ENCODE measurements at places on chromosomes 16 and 17.

DNA sequence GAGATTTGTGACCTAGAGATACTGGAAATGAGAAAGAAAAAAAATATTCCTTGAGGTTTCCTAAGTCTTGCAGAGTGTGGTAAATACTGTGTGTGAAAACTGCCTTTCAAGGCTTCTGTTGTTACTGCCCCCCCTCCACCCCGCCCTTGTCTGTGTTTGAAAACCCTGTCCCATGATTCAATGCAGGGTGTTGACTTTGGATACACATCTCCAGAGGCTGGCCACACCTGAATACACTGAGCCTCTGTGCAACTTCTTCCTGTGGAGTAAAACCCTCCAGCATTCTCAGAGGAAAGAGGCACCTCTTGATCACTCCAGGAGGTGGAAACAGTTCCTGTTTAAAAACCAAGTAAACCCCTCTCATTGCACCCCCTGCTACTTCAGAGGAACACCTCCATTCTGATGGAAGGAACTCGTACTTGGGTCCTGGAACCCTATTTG is 123.0 kb upstream of the CACNG5 start:
- DNase-seq = no peak

- DNase-seq = no peak
These were observed 755 bp downstream of the RPL3L start for GRCh38 chr16:1953734-1954133.

DNA sequence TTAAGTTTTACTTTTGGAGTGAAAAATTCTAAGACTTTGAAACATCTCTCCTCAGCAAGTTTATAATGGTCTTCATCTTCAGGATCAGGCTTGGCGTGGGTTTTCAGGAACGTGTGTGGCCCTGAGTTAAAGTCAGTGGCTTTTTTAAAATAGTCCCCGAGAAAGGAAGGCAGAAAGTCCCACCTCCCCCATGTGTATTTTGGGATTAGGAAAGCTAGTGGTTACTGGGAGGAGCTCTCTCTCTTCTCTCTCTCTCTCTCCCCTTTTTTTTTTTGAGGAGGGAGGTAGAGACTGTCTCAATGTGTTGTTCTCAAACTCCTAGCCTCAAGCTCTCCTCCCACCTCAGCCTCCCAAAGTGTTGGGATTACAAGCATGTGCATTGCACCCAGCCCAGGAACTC is 213.2 kb downstream of the IRX3 start:
- no peak for DNase-seq

GRCh38 chr16:86926181-86927094 is 348.1 kb downstream of the FOXL1 start:
- no peak for DNase-seq

GRCh38 chr17:65370669-65371131 is 190.7 kb downstream of the AXIN2 start:
- no peak for DNase-seq

DNA sequence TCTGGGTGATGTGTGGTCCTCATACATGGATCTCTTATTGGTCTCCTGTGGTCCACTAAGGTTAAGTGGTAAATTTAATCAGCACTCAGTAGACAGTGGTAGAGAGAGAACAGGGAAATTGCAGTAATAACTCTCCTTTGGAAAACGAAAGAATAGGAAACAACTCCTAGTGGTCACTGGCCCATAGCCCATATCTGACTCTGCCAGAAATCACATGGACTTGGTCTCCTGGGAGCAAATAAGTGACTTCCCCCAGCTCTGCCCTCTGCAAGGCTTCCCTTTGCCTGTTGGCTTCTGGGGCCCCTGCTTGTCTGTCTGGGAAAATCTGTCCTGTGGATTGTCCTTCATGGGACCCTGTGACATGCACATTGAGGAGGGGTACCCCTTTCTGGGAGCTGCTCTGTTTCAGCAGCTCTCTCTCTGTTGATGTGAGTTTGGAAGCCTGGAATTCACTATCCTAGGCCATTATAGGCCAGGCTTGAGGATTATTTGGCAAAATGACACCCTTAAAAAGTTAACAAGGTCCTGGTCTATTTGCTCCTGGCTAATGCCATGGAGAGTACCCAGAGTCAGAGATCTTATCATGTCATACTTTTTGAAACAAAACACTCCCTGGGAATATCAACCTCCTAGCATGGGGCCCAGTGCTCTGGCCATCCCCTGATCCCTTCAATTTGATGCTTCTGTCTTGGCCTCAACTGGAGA is 58.0 kb upstream of the HNF1B start:
- DNase-seq = no peak

- no peak for DNase-seq
These were observed 53.7 kb downstream of the NT5M start for GRCh38 chr17:17356931-17357270.

GRCh38 chr16:55323637-55324271 is at the start of gene IRX6:
IRX6 (plus strand) TSS chr16:55324203; CDS start chr16:55325092, 889 bp downstream.
- DNase-seq = no peak

GRCh38 chr17:67655478-67656148 is 62.1 kb upstream of the NOL11 start:
- no peak for DNase-seq

DNA sequence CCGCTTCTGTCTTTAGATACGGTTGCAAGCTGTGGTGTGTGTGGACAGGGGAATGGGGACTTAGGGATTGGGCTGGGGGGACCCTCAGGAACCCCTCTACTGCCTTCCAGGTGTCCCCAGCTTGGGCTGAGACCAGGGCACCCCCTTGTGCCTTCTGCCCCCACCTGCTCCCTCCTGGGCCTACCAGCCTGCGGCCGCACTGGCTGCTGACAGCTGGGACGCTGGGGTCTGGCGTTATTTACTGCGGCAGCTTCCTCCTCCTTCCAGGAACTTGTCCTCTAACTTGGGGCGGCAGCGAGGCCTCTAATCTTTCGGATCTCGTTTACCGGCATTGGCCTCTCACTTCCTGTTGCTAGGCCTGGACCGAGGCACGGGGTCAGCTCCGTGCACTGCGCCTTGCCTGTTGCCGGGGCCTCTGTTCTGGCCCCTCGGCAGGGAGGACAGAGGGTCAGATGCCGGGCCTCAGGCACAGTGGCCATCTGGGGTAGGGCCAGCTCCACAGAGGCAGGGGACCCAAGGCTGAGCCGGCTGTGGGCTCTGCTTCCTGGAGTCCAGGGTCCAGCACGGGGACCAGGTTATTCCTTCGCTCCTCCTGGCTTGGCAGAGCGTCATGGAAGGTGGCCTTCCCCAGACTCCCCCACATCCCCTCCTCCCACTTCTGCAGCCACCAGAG is 31.8 kb downstream of the TMEM235 start:
- no peak for DNase-seq

GRCh38 chr17:75917141-75917916 is 12.6 kb upstream of the MRPL38 start:
- DNase-seq = no peak

GRCh38 chr16:3656491-3657468 is 2.3 kb downstream of the DNASE1 start:
- DNase-seq = no peak

- no peak for DNase-seq
These were observed 796 bp downstream of the NPB start for GRCh38 chr17:81902653-81903414.

GRCh38 chr16:28035866-28036393 is 27.6 kb downstream of the GSG1L start:
- DNase-seq = no peak

DNA sequence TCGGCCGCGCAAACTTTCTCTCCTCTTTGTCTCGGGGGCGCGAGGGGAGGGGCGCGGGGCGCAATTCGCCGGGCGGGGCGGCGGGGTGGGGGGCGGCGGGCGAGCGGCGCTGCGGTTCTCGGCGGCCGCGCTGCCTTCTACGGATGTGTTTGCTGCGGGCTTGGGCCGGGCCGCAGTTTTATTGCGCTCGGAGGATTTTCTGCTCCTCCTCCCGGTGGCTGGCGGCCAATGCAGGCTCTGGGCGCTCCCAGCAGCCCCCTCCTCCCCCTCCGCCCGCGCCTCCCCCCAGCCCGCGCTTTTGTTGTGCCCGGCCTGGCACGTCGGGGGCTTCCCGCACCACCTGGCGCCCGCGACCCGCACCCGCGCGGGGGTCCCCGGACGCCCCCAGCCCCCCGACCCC is at the start of gene TIMP2:
Gene TIMP2 (minus strand): TSS at position 154 of the 400 bp plus-strand sequence. CDS start 299 bp downstream, outside the sequence.
- DNase-seq = peak; percentile 81

- no peak for DNase-seq
These were observed 902 bp downstream of the DLX4 start for GRCh38 chr17:49969795-49970389.

- DNase-seq = no peak
These were observed 27.5 kb downstream of the ZFHX3 start for GRCh38 chr16:73020409-73020884.

DNA sequence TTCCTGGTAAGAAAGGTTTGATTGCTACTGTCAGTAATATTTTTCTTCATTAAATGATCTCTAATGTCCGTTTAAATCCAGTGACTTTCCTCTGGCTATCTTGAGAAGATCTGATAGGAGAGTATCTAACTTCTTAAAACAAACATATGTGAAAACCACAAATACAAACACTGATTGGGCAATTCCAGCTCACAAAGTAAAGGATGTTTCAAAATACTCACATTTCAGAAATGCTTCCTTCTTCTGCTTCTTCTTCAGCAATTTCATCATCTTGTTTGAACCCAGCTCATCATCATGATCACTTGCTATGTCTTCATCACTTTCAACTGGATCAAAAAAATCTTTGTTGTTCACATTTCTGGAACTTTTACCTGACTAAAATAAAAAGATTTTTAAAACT is 64.3 kb upstream of the RBL2 start:
- no peak for DNase-seq

- DNase-seq = peak; percentile 19
These were observed 5.3 kb upstream of the ZNF689 start for GRCh38 chr16:30615358-30616091.

DNA sequence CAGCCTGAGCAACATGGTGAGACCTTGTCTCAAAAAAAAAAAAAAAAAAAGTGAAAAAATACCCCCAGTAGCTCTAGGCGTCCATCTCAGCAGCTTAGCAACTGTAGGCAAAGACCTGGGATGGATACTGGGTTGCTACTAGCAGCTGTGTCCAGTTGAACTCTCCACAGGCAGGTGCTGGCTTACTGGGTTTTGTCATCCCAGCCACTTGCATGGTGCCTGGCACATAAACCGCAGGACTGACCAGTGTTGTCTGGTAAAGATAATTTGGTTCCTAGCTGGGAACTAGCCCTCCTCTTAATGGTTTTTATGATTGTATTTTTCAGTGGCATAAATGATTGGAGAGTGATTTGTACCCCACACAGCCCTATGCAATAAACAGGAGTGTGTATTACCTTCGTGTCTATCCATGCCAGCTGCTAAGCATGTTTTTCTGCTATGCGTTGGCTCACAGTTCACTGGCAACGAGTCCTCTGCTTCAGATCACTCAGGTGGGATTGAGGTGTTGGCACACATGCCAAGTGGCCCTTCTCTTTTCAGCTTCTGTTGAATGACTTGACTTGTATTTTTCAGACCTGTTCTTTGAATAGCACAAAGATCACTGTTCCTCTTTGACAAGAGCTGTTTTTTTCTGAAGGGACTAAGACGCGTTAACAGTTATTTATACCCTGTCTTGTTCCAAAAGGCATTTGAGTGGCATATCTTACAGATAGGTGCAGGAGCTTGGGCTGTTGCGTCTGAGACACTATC is 352.9 kb downstream of the SNX29 start:
- no peak for DNase-seq

All from hippocampal formation (tissue), 2 donors.